Stomach (tissue), 19 donors: ENCODE measurements at places on chromosomes 2 and 18.

DNA sequence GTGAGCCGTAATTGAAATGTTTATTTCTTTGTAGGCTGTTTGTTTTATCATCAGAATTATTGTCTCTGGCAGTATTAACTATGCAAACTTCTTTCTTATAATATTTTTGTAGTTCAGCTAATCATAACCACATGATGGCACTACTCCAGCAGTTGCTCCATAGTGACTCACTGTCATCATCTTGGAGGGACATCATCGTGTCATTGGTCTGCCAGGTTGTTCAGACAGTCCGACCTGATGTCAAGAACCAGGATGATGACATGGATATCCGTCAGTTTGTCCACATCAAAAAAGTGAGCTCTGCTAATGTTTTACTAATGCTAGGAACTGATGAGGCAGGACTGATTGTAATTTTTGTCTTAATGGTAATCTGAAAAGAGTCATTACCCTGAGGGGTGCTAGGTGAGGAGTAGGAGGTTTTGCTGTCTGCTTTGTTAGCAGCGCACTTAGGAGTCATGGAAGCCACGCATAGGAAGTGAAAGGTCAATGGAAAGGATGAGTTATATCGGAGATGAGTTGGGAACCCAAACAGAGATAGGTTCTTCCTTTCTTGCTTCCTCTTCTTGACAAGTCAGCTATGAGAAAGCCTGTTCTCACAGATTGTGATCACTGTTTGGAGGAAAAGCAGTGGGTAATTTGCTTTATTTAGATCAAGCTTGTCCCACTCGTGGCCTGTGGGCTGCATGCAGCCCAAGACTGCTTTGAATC is 49.2 kb downstream of the PIKFYVE start:
- no peak for DNase-seq

- DNase-seq: no peak
Measured at GRCh38 chr2:211673133-211673905, 865.3 kb downstream of the ERBB4 start.

DNA sequence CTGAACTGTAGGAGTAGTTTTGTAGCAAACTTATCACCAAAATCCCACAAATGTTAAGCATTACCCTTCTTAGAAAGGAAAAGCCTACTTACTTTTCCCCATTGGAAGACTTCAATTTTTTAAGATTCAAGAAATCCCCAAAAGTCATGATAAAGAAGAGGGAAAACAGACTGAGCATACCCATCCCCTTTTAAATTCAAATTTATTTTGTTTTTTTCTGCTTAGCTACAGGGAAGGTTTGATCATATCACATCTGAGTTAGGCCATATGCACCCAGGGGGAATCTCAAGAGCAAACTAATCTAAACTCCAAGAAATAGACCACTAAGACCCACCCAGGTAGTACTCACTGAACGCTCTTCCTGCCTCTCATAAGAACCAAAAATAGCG is 174.6 kb downstream of the TGIF1 start:
- DNase-seq: no peak

DNA sequence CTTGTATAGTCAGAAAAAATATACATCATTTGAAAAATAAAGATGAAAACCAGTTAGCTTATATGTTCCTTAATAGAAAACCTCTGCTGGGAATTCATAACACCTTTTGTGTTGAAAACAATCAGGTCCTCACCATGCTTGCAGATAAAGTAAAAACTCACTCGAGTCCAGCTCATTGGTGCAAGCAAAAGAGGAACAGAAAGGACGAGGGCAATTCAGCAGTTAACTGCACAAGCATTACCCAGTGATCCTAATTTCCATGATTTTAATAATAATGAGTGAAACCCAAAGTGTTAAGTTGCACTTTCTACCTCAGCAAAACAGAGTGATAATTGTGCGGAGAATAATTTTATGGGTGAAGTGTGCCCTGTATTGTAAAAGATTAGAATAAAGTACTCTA is 839.9 kb downstream of the BCL11A start:
- no peak for DNase-seq

DNA sequence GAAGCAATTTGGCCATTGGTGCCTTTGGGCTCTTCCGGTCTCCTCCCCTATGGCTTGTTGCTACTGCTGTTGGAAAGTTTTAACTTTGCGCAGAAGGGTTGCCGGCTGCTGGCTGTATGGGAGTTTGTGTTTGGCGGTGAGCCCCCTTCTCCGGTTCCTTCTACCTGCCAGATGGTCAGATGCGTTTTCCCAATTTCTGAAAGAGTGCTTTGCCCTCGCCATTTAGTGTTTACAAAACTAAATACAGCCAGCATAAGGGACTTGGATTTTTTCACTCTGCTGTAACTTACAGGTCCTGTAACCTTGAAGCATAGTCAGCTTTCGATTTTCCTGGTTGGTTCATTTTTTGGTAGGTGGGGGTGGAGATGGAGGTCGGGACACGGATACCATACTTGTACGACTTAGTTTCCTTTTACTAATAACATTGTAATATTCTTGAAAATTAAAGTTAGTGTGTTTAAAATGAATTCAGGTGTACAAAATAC is 604 bp downstream of the COQ10B start:
- DNase-seq: peak; percentile 94

DNA sequence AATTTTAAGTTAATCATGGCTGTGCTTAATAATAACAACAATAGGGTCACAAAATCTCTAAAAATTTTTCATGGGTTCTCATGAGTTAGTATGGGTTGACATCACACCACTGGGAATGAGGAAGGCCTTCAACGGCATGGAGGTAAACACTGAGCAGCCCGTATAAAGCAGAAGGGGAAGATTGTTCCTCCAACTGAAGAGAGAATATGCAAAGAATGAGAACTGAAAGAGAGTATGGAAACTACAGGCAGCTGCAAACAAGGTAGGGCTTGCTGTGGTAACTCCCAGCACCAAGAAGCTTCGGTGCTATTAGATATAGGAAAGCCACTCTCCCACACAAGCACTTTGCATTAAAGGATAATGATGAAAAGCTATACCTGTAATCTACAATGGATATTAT is 1242.3 kb upstream of the CELF4 start:
- DNase-seq: no peak

DNA sequence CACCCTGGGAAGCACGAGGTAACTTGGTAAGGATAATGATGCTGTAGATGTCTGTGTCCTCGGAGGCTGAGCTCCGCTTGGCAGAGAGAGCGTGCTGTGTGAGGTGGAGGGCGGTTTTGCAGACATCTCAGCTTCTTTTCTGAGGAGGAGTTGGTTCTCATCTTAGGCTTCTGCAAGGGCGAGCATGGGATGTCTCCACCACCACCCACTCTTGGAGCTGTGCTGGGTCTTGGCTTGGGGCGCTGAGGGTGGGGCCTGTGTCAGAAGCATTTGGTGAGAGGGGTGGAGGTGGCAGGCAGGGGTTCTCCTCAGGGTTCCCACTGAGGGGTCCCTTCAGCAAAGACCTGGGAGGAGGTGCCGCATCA is 9.2 kb downstream of the OXER1 start:
- DNase-seq: no peak

GRCh38 chr2:129080715-129081476 is 762.2 kb upstream of the HS6ST1 start:
- no peak for DNase-seq

DNA sequence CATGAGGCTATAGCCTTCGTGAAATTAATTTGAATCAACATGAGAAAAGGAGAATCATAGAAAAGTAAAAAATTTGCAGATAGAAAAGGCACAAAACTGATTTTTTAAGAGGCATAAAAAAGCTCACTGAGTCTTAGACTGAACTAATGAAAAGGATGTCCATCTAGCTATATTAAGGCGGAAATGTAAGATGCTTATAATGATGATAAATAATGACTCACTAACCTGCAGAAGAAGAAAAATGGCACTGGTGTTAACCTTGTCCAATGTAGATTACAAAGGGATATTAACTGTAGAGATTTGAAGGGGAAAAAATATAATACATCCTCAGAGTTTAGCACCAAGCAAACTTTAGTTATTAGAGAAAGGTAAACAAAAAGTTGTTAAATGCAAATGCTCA is 1098.0 kb upstream of the DDX18 start:
- no peak for DNase-seq

DNA sequence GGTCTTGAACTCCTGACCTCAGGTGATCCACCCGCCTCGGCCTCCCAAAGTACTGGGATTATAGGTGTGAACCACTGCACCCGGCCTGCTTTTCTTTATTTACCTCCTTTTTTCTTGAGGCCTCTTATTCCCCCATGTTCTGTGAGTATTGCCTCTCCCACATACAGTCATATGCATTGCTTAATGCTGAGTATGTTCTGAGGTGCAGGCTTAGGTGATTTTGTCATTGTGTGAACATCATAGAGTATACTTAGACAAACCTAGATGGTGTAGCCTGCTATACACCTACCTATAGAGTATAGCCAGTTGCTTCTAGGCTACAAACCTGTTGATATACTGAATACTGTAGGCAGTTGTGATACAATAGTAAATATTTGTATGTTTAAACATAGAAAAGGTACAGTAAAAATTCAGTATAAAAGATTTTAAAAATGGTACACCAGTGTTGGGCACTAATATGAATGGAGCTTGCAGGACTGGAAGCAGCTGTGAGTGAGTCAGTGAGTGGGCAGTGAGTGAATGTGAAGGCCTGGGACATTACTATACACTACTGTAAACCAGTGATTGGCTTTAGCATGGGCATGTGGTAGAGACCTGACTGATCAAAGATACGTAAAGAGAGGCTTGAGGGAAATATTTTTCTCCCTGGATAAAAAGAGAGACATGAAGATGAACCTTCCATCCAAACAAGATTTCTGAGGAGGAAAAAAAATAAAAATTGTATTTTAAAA is 17.6 kb downstream of the SLC39A10 start:
- no peak for DNase-seq

DNA sequence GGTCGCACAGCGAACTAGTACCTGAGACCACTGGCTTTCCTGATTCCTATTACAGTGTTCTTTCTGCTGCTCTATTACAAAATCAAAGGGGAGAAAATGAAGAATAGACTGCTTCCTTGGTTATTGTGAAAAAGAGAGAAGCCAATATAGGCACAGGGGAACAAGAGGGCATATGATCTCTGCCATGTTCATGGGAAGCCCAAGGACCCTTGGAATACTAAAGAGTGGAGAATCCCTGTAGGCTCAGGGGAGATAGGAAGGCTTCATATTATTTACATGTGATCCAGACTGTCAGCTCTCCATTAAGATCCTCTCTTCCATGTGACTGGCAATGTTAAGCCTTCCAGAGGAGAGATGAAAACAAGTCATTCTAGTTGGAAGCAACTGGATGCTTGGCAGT is 135.7 kb upstream of the MYCN start:
- DNase-seq: no peak

GRCh38 chr18:6746386-6746960 is 17.0 kb downstream of the ARHGAP28 start:
- DNase-seq: no peak

DNA sequence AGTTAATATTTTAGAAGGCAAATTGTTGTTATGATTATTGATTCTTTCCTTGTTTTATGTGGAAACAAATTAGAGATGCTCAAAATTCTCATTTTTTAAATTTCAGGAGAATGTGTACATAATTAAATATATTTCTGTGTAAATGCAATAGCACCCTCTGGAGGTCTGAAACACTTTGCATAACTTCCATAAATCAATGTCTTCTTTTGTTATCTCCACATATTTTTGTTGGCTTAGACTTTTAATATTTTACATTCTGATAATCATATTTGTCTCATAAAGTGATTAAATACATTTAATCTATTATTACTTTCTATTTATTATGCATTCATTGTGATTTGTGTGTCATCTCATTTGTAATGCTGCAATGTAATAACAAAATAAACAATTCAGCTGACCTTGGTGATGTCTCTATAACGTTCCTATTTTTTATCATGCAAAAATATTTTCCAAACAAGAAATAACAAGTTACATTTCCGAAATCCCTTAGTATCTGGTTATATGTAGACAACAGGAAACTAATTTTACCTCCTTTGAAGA is 201.8 kb upstream of the GALNT5 start:
- peak; percentile 42 for DNase-seq

DNA sequence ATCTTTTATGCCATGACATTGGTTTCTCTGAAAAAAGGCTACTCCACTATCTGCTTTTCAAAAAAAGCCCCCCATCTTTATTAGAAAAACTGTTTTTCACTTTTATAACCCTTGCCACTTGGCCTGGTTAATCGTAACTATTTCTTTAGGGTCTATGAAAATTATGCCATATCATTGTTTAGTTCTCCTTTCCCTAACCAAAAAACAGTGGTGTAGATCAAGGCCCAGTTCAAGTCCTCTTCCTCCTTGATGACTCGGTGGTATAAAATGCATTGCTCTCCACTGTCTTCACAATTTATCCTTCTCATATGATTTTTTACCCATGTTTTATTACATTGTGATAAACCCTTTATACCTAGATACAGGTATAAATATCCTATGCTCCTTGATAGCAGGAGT is 205.5 kb downstream of the ZNF521 start:
- no peak for DNase-seq

DNA sequence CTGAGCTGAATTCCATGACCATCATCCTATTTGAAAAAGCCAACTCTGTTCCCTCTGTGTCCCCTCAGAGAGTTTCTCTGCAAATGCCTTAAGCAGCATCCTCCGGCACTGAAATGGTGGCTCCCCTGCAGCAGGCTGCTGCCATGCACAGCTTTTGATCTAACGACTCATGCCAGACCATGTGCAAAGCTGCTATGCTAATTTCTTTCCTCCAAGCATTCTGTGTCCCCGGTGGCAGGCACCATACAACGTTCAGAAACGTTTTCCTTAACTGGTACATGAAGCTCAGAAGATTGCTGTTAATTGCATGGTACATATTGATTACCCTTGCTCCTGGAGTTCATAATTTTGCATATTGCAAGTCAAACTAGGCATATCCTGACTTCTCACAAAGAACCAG is 336.8 kb downstream of the RBM43 start:
- no peak for DNase-seq

- no peak for DNase-seq
Measured at GRCh38 chr2:181411105-181411849, 45.9 kb upstream of the ITGA4 start.

GRCh38 chr2:207747653-207748560 is 21.8 kb downstream of the FZD5 start:
- DNase-seq: no peak

- no peak for DNase-seq
Measured at GRCh38 chr2:2575870-2576386, 244.9 kb upstream of the MYT1L start.

DNA sequence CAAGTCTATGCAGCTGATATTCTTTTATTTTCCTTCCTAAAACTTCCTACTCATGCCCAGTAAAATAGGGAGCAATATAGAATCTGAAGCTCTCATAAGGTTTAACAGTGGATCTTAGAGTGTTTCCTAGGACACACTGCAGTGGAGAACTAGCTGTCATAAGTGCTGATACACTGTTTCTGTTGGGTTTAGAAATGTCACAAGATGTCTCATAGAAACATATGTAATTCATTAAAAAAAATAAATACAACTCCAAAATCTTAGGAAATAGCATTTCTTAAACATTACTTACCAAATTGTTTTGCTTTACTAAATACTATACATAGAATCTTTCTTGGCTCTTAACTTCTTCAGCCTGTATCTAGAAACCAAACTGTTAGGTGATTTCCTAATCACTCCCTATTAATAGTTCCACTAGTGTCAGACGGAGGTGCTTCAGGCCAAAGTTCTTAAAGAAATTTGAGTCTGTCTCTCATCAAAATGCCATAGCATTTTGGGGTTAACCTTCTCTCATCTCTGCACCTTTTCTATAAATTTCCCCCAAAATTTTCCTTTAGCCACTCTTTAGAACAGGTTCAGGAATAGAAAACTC is 93.7 kb downstream of the CERKL start:
- DNase-seq: no peak
